HFFc6 (cell line): ENCODE measurements at places on chromosomes 11 and 22. TPM values are rescaled to one million over a fixed set of nuclear protein-coding genes. Genes with fewer than 3 reads are reported as not detected.

- DNase-seq, result no peak
Measured at GRCh38 chr11:122746050-122746478, 90.5 kb downstream of the UBASH3B start.

- no peak for DNase-seq
Measured at GRCh38 chr22:48853627-48854240, 973.9 kb downstream of the BRD1 start.

DNA sequence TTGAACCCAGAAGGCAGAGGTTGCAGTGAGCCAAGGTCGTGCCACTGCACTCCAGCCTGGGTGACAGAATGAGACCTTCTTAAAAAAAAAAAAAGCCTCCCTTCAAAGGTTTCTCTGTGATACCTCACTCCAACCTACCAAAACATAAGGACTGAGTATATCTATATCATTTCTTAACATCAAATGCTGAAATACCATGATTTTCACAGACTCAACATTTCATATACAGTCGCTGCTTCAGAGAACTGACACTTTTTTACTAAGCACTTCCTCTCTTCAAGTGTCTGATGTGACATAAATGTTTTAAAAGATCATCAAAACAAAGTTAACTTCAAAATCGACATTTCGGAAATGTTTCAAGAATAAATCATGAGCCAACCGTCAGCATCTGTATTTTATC, 12.0 kb downstream of the PRR14L start:
- DNase-seq, result no peak

- DNase-seq, result no peak
Measured at GRCh38 chr11:99200720-99201119, 180.0 kb downstream of the CNTN5 start.

DNA sequence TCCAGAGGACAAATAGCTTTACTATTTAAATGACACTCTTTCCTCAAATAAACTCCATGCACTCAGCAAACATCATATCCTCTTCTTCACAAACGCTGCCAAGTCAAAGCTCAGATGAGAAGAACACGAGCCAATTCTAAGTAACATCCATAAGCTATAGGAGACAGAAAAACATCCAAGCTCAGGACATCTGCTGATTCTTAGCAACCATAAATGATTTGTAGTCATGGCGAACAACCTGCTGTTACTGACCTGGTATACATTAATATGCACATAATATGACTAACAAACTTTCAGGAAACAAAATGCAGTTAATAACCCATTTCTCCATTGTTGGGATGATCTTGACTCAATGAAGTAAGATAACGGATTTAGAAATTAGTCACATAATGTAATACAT, 6.7 kb downstream of the GALNT18 start:
- DNase-seq, result no peak

DNA sequence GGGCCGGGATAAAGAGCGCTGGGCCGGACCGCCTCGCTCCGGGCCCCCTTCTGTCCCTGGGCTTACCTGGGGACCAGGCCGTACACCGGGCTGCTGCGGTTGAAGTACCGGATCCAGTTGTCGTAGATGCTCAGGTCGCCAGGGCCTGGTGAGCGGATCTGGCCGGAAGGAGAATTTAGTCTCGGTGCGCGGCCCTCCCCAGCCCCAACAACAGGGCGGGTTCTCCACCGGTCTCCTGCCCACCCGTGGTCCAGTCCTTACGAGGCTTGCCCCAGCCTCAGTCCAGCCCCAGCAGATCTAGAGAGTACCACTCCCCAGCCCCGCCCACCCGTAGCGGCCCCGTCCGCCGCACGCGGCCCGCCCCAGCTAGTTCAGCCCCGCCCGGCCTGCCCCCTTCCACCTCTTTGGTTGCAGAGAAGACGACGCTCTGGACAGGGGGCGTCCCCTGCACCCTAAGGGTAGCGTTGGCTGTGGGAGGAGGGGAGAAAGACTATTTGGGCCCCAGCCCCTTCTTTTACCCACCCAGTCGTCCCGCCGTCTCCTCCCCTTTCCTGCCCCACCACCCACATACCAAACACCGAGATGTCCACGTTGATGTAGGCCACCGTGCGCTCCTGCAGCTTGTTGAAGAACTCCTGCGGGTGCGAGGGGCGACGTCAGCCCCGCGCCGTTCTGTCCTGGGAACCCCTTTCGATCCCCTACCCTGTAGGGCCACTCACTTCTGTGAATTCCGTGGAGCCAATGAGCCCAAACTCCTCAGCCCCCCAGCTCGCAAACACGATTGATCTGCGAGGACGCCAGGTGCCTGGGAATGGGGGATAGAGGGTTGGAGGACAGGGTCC, 6.8 kb downstream of the SAC3D1 start:
- DNase-seq, result no peak

GRCh38 chr11:8415195-8415594, 151.5 kb upstream of the LMO1 start:
- DNase-seq, result no peak

- DNase-seq, result no peak
Measured at GRCh38 chr22:27729246-27729645, 72.3 kb downstream of the MN1 start.

- no peak for DNase-seq
Measured at GRCh38 chr22:36965696-36966095, 52.3 kb downstream of the CSF2RB start.

DNA sequence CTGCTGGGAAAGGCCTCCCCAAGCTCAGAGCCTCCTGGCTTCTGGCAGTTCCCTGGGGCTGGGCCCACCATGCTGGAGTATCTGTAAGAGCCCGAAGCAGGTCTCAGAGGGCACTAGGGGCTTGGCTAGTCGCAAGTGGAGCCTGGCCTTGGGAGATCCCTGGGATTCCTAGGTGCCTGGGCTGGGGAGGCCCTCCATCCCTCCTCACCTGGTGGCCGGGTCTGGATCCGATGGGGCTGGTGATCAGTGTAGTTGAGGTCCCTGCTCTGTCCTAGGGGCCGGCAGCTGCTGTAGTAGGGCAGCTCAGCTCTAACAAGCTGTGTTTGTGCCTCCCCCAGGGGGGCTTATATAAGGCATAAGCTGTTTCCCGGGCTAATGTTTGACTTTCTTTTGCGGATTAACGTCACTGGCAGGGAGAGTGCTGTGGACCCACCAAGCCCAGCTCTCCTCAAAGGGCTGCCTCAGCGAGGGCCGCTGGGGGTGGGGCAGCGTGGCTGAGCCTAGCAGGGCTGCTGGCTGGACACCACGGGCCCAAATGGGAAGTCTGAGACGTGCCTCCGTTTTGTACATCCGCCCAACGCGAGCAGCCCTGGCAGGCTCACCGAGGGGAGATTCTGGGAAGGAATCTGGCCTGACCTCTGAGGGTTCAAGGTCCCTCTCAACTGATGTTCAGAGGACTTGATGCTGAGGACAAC, at the start of gene SLC22A8:
TSS of gene SLC22A8 (minus strand) at position 321 of the 695 bp plus-strand sequence. CDS start 883 bp downstream, outside the sequence.
- no peak for DNase-seq

The CARD18 gene
- total RNA-seq, result not detected in 3 replicates

The TRPC6 gene
- not detected in 3 replicates for total RNA-seq

The SMIM38 gene
- not detected in 3 replicates for total RNA-seq

The ESAM gene
- 0.14 to 0.30 TPM in 2 of 3 replicates, not detected in the other for total RNA-seq

The MMP27 gene
- total RNA-seq, result not detected in 3 replicates

The VWCE gene
- 0.73 and 0.83 TPM in 2 replicates for total RNA-seq

The ADAMTS15 gene
- total RNA-seq, result 0.13 and 1.1 TPM in 2 replicates

The OR56A5 gene
- not detected in 2 replicates for total RNA-seq
